AG20443 (cell line): ENCODE measurements at places on chromosomes 2 and 18.
A peak's percentile ranks its signal among the peaks of the same experiment; 100 is the strongest.

DNA sequence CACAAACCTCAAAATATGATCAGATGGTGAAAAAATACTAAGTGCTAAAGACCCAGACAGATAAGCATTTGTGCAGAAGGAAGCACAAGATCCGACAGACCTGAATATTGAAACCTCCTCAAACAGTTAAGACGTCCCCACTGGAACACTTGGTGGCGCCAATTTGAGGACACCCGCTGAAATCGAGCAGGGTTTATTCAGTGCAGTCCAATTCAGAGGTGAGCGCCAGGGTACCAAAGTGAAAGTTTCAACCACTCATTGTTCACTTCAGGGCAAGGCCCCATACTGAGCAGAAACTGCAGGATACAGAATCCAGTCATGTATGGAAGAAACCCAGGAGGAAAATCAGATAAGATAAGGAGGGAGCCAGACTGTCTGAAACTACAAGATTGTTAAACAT is 417.6 kb downstream of the LRRTM4 start:
- no peak for DNase-seq

GRCh38 chr2:12543978-12544558 is 172.7 kb upstream of the TRIB2 start:
- peak; percentile 68 for DNase-seq

GRCh38 chr18:34158881-34159690 is 65.6 kb downstream of the NOL4 start:
- DNase-seq: peak; percentile 9

DNA sequence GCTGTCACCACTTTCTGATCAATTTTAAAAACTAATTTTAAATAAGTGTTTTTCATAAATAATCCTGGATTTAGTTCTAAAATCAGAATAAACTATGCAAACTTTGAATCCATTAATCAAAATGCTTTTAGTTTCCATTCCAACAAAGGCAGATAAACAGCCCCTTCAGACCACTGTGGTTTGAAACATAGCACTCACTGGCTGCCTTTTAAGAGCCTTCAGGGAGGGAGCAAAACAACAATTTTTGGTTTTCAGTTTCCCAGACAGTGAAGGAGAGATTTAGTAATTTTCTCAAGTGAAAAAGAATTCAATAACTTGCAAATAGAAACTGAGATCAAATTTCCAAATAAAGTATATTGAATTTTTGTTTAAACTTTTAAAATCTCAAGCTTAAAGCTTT is 46.1 kb downstream of the CDK15 start:
- DNase-seq: no peak

DNA sequence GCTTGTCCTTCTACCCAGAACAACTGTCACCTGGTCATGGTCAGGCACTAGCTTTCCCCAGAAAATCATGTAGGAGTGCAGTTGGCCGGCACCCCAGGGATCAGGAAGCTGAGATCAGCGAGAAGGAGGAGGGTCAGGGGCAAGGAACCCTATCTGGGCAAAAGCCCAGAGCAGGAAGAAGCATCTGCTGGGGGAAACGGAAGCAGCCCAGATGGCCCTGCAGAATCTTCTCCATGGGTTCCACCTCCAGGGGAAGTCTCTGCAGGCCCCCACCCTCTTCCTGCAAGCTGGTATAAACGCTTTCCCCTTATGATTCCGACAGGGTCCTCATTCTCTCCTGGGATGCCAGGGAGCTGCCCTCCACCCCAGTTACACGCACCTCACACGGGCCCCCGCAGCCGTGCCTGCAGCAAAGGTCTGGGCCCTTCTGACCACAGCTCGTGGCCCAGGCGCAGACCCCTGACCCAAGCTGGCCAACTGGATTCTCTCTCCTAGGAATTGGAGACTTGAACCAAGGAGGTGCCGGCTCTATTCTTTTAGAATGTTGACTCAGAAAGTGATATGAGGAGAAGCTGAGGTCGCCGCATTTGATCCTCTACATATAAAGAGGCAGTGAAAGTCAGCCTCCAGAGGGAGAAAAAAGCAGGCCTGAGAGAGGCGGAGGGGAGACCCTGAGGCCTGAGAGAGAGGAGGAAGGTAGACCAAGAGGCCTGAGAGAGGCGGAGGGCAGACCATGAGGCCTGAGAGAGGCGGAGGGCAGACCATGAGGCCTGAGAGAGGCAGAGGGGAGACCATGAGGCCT is 71.0 kb downstream of the STPG4 start:
- DNase-seq: no peak

- DNase-seq: no peak
These were observed 132.6 kb downstream of the SH3BP4 start for GRCh38 chr2:235084424-235084823.

- no peak for DNase-seq
These were observed 1.1 kb downstream of the FECH start for GRCh38 chr18:57585421-57585820.

GRCh38 chr2:1788478-1788959 is 44.2 kb upstream of the PXDN start:
- no peak for DNase-seq

GRCh38 chr2:240134466-240134865 is 1.6 kb downstream of the COPS9 start:
- no peak for DNase-seq

DNA sequence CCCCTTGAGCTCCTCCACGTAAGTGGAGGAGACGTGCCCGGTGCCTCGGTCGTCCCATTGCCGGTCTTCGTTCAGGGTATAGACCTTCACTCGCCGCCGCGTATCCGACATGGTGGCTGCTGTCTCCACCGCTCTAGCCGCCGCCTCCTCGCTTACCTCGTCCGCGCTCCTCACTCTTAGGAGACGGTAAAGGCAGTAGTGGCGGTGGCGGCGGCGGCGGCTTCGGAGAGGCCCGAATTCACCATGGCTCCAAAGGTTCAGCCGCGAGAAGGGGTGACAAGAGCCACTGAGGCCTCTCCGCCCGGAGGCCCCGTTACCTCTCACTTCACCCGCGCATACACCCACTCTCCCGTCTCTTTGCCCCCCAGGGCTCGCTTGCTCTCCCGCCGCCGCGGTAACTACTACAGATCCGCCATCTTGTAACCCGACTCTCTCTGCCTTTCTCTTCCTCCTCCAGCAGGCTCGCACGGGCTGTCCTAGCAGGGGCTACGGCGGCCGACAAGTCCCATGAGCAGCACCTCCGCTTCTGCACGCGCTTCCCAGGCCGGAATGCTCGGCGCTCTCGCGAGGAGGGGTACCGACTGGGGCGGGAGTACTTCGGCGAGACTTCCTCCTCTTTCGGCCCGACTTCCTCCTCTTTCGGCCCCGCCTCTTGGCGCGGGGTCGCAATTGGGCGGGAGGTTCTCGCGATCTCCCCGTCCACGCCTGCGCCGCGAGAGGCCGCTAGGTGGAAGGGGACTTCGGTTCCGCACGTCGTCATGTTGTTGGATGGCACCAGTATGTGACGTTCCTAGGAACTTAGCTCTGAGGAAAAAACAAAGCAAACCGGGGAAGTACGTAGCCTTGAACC is at the start of gene PPP4R3B:
PPP4R3B (minus strand) TSS at position 448 of the 850 bp plus-strand sequence; CDS start at position 111, 337 bp downstream.
- DNase-seq: peak; percentile 98

- no peak for DNase-seq
These were observed 16.2 kb upstream of the PDE11A start for GRCh38 chr2:178088774-178089270.

- peak; percentile 53 for DNase-seq
These were observed 54.3 kb downstream of the RAB10 start for GRCh38 chr2:26088038-26088643.

GRCh38 chr2:178448968-178449661 is 1.9 kb downstream of the PRKRA start:
- DNase-seq: no peak

GRCh38 chr2:224369028-224369632 is 32.8 kb downstream of the FAM124B start:
- DNase-seq: peak; percentile 64

GRCh38 chr2:43415592-43415991 is 180.2 kb downstream of the THADA start:
- no peak for DNase-seq

- no peak for DNase-seq
These were observed 566.9 kb downstream of the BCL11A start for GRCh38 chr2:59986511-59986910.

DNA sequence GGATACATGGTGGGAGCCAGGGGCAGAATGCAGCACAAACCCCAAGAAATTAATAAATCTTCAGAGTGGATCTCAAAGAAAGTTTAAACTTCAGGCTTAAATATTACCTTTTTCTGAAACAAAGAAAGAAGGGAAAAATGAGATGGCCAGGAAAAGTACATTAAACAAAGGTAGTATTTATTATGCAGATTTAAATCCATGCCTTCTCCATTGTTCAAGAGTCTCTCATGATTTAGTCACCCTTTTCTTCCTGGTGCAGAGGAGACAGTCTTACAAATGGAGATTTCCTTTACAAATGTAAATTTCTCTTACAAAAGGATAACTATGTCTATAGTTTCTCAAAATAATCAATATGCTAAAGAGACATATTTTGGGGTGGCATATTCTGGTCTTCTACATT is 33.4 kb upstream of the PPM1B start:
- no peak for DNase-seq

DNA sequence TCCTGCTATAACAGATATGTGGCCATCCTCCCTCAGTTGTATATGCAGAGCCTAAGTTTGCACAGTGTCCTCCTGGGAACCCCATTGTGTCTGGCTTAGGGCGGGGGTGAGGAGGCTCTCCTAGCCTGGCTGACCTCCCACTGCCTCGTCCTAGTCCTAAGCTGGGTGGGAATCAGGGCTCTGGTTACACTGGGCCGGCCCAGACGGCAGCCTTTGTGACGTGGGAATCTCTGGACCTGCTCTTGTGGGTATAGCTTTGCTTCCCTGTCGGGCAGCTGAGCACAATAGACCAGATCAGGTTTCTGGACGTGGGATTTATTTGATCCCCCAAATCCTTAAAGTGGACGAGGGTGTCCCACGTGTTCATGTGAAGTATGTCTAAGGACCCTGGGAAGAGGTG is 2.9 kb downstream of the ACKR3 start:
- DNase-seq: peak; percentile 25

DNA sequence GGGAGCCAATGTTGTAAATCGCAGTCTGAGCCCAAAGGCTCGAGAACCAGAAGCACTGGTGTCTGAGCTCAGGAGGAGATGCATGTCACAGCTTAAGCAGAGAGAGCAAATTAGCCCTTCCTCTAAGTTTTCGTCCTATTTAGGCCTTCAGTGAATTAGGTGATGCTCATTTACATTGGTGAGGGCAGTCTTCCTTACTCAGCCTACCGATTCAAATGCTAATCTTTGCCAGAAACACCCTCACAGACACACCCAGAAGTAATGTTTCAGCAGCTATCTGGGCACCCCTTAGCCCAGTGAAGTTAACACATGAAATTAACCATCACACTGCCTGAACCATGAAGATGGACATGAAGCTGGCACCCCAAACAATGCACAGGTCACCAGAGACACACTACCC is 385.1 kb downstream of the STK39 start:
- no peak for DNase-seq

- DNase-seq: peak; percentile 59
These were observed 179.4 kb upstream of the SESTD1 start for GRCh38 chr2:179444056-179444455.

- no peak for DNase-seq
These were observed 418.0 kb downstream of the LRATD1 start for GRCh38 chr2:15050483-15050882.

GRCh38 chr2:223051693-223052289 is at the start of gene KCNE4:
KCNE4 (plus strand) TSS chr2:223052190; CDS start chr2:223052831, 641 bp downstream.
- peak; percentile 54 for DNase-seq

DNA sequence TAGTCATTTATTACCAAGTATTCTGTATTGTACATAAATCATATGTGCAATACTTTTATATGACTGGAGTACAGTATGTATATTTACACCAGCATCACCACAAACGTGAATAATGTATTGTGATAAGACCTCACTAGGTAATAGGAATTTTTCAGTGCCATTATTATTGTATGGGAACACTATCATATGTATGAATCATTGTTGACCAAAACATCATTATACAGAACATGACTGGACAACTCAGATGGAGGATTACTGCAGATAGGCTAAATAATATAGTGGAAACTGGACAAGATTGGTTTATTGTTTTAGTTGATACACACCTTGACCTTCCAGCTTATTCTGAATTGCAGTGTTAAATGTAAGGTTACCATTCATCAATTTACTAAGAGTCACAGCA is 33.4 kb downstream of the VAPA start:
- no peak for DNase-seq

DNA sequence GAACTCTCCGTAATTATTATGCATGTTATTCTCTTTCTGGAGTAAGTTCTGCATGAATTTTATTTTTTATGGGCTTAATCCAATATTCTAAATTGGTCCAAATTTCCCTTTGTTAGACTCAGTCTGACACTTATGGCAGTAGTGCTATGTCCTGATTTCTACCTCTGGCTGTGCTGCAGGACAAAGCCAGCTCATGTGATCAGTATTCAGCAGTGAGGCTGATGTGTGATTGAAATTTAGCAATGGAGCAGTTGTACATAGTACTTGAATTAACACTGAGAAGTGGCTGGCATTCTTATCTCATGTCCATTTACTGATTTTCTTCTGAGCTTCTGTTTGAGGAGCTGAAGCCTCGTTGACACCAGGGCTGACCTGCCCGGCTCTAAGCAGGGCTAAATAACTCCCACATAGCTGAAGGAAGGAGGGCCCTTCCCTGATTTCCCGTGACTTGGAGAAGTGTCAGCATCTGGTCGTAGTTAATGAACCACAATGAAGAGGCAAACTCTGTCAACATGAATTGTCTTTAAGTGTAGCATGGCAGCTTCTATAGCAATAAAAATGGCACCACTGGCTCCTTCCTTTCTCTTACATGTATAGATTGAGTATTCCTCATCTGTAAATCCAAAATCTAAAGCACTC is 159.0 kb upstream of the RASGRP3 start:
- DNase-seq: peak; percentile 21

DNA sequence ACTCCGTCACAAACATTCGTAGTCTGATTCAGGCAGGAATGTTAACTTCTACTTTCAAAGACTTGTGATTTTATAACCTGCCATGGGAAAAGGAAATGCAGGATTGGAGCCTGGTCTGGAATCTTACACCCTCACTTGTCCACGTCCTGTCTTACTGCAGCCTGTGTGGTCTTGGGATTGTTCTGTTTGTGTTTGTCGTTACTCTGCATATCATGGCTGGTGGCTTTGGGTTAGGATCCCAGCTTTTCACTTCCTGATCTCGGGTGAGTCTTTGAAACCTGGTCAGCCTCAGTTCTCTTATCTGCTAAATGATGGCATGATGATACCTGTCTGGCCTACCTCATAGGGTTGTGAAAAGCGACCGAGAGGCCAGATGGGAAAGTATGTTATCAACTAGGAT is 34.6 kb downstream of the SH3BP4 start:
- no peak for DNase-seq

- DNase-seq: peak; percentile 47
These were observed 1.2 kb downstream of the ANTXR1 start for GRCh38 chr2:69013840-69014821.

- DNase-seq: peak; percentile 83
These were observed 6.5 kb upstream of the CYBRD1 start for GRCh38 chr2:171515672-171516298.

- no peak for DNase-seq
These were observed 751 bp downstream of the IL18R1 start for GRCh38 chr2:102356381-102356712.

DNA sequence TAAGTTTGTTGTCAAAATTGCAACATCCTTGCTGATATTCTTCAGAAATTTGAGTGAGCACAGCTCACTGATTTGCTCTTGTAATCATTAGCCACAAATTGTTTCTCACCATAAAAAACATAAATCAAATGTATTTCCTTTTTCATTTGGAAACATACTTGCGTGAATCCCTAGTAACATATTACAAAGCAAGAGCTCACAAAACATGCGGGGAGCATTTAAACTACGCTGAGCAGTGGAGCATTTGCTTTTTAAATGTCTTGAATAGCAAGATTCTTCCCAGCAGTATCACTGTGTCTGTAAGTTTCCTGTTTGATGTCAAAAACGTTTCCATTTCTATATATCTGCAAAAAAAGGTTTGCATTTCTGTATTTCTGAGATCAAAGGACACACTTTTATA is 788.3 kb upstream of the SALL3 start:
- DNase-seq: no peak
